ENCODE measurements at places on chromosomes 12 and 14. TPM values are rescaled to one million over a fixed set of nuclear protein-coding genes. Genes with fewer than 3 reads are reported as not detected.

The SRRM4 gene
- total RNA-seq = 0.19 TPM

The CFAP251 gene
- total RNA-seq = 0.91 TPM

The CCDC38 gene
- total RNA-seq = 0.22 TPM

The CSAD gene
- total RNA-seq = 12.2 TPM

The ASPG gene
- total RNA-seq = 27.1 TPM

The GPR132 gene
- total RNA-seq = 1.0 TPM

The LIN7A gene
- total RNA-seq = 11.9 TPM

The OGFOD2 gene
- 14.9 TPM for total RNA-seq

The SIX1 gene
- not detected for total RNA-seq

The PPM1H gene
- total RNA-seq = 6.0 TPM

The LALBA gene
- total RNA-seq = not detected

The CFAP54 gene
- total RNA-seq = 0.16 TPM

The HOTAIR gene
- total RNA-seq = not detected

The GPR68 gene
- 0.41 TPM for total RNA-seq

The CD163 gene
- 44.7 TPM for total RNA-seq

The CLEC7A gene
- 1.3 TPM for total RNA-seq

The SMCO2 gene
- not detected for total RNA-seq

The PNP gene
- 6.4 TPM for total RNA-seq

The OR10AD1 gene
- total RNA-seq = not detected

The CPM gene
- 6.3 TPM for total RNA-seq

The CCDC175 gene
- total RNA-seq = not detected

The KRT82 gene
- not detected for total RNA-seq

The CBLN3 gene
- total RNA-seq = 0.55 TPM

The RNFT2 gene
- 0.66 TPM for total RNA-seq

The RDH16 gene
- 0.19 TPM for total RNA-seq

The KRT73 gene
- not detected for total RNA-seq

The KRT75 gene
- not detected for total RNA-seq

Data from left ventricle myocardium inferior (tissue), 1 donor.